Hematopoietic multipotent progenitor cell (in vitro differentiated cells): ENCODE measurements at places on chromosomes 1 and 21.
A peak's percentile ranks its signal among the peaks of the same experiment; 100 is the strongest.

DNA sequence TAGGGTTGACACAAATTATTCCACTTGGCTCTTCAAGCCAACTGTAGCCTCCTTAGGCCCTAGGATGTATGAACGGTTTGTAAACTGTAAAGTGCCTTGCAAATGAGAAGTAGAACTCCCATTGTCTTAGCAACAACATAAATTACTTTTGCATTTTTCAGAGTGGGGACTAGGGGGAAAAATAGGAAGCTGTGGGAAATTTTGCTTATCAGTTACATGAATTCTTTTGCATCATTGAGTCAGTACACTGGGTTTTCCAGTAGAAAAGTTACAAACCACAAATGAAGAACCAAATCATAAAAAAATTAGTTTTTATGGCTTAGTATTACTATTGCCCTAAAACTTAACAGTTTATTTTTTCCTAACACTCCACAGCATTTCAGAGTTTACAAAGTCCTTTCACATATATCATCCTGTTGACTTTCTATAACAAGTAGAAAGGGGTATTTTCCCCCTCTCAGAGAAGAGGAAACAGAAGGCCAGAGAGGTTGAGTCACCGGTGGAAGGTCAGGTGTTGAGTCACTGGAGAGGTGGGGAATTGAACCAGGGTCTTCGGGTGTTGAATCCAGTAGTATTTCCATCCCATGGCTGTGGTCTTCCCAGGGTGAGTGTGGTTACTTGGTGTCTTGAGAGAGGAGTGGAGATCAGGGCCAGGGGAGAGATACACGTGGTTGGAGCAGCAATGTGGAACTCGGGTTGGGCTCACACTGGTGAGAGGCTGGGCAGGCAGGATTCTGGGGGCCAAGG is 71.9 kb upstream of the USP24 start:
- DNase-seq, result peak; percentile 40

DNA sequence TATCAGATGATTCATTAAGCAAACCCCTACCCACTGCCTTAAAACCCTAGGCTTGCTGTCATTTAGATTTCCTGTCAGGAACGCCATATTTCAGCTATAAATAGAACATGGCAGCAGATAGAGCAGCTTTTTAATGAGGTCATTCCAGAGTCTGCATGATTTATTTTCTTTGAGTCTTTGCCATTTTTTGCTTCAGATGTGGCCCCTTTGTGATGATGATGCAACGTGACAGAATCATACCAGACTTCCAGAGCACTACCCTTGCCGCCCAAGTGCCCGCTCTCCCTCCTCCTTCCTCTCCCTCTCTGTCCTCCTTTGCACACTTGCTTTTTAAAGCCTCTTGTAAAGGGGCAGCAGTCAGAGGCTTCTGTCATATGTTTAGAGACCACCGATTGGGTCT is 55.5 kb upstream of the TRIM67 start:
- peak; percentile 50 for DNase-seq

GRCh38 chr1:78006521-78006920 is 1.8 kb downstream of the DNAJB4 start:
- no peak for DNase-seq

GRCh38 chr1:154725865-154726264 is 117.9 kb upstream of the ADAR start:
- no peak for DNase-seq

- DNase-seq, result no peak
Observed at GRCh38 chr21:14877581-14878228, 187.1 kb downstream of the NRIP1 start.

GRCh38 chr21:31204801-31205200 is 139.3 kb downstream of the TIAM1 start:
- no peak for DNase-seq
